NCI-H2227 treated with DMSO at 0.1 percent for 48 hours (cell line): ENCODE measurements at places on chromosomes 16 and 17.

DNA sequence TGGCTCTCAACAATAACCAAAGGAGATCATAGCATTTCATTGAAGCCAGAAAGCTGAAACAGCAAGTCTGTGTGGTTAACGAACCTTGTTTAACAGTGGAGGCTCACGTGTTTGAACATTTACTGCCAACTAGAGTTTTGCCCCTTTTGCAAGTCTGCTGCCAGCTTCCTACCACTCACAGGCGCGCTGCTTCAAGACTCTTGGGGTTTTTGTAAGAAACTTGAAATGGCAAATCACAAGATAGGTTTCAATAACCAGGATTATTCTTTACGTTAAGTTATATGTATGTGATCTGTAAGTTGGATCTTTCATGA is 1.2 kb downstream of the SNTB2 start:
- DNase-seq: no peak

- DNase-seq: no peak
Measured at GRCh38 chr16:16028311-16028999, 79.0 kb downstream of the ABCC1 start.

- DNase-seq: no peak
Measured at GRCh38 chr16:70746040-70746707, 54.8 kb downstream of the VAC14 start.

- no peak for DNase-seq
Measured at GRCh38 chr17:73013301-73013700, 79.2 kb downstream of the SLC39A11 start.

DNA sequence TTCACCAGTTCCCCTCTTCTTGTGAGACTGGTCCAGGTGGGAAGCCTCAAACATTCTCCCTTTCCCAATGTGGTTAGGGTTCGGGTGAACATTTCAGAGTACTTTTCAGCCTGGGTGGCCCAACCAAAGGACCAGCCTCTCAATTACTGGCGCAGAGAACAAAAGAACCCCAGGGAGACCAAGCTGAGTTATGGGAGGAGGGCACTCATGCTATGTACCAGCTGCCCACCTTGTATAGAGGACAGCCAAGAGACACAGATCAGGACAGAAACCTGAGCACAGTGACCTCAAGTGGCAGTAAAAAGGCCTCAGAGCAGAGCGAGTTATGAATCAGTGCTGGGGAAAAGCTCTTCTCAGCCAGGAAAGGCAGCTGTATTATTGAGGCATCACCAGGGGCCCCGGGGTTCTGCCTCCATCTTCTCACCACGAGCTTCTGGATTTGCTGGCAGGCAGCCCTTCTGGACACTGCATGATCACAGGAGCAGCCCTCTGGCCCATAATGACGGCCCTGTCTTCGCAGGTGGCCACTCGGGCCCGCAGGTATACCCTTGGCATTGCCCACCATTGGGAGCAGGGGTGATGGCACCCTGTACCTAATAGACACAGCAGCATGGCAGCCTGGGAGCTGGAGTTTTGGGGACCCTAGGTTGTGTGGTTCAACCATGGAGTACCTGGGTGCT is 3.8 kb downstream of the G6PC3 start:
- no peak for DNase-seq

GRCh38 chr17:14202388-14203166 is 34.1 kb downstream of the CDRT15 start:
- no peak for DNase-seq

- no peak for DNase-seq
Measured at GRCh38 chr16:87426423-87427215, 34.5 kb downstream of the MAP1LC3B start.

- DNase-seq: no peak
Measured at GRCh38 chr16:29825145-29826044, 5.1 kb downstream of the MVP start.

- no peak for DNase-seq
Measured at GRCh38 chr17:7262935-7263800, 890 bp upstream of the CLDN7 start.

DNA sequence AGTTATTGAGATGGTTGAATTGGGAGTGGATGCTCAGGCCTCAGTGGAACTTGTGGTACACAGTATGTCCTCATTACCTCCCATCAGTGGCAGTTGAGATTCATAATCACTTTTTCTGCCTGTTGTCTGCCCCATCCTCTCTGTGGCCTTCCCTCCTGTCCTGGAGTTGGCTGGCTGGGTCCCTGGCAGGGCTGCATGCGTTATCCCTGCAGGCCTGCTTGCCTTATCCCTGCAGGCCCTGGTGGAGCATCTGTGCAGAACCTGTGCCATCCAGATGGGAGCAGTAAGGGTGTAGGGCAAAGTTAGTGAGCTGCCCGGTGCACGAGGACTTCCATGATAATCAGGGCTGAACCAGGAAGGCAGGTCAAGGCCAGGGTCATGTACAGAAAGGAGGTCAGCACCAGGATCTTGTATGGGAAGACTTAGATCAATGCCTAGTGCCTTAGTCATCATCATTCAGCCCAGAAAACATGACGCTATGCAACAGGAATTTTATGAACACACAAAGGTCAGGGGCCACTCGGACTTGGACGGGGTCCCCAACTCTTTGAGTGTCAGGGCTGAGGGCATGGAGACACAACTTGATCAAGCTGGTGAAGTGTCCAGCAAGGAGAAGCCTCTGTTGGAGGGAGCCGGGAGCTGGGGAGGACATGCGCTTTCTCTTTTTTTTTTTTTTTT is 47.2 kb downstream of the ABCC1 start:
- DNase-seq: no peak

GRCh38 chr17:51850201-51850600 is 308.3 kb downstream of the CA10 start:
- DNase-seq: no peak

- DNase-seq: no peak
Measured at GRCh38 chr17:56902348-56902747, 11.5 kb downstream of the TRIM25 start.

DNA sequence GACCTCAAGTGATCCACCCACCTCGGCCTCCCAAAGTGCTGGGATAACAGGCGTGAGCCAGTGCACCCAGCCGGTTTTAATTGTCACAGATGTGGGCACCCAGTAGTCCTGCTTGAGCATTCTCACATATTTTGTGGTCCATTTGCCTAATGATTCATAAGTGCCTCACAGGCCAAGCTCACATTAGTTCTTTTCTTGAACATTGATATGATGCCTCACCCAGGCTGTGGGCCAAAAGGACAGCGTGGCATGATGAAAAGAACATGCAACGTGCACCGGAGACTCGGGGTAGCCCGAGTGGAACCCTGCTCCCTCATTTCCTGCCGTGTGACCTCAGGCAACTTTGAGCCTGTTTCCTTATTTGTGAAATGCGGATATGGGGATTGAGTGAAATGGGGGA is 181.9 kb downstream of the SNX29 start:
- DNase-seq: no peak

DNA sequence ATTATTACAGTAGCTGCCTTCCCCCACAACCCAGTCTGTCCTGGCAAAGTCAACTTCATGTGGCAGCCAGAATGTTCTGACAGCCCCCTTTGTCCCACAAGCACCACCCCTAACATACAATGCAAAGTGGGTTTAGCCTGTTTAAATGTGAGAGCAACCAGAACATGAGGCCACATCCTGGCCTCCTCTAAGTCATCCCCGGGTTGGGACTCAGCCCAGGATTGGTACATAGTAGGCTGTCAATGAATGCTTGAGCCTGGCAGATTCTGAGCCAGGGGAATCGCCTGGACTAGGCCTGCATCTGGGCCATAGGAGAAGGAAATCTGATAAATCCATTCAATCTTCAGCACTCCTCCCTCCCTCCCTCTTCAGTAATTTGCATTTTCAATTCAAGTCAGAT is 4.3 kb upstream of the ITGA3 start:
- no peak for DNase-seq

DNA sequence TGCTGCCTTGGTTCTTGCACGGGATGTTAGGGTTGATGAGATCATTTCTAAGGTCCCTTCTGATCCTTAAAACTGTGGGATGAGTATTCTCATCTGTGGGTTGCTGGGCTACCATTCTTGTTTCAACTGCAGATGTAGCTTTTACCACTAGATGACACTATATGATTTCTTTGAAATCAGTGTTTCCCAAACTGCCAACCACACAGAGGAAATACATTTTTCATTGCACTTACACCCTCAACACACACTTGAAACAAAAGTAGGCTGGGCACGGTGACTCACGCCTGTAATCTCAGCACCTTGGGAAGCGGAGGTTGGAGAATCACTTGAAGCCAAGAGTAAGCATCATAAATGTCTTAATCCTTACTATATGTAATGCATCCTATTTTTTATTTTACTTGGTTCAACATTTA is 15.3 kb downstream of the LCMT1 start:
- peak; percentile 49 for DNase-seq

DNA sequence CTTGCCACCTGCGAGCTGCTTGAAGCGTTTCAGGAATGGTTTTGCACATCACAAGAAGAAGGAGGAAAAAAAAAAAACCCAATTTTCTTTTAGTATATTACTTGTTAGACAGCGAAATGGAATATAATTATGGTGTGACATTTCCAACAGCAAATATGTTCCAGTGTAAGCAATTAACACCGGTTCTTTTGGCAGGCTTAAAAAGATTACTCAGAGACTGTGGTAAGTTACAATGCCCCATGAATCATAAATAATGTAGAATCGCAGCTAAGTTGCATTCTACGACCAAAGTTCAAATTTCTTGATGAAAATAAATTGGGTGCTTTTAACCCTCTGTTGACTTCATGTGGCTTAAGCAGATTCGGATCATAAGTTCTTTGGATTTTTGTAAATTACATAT is 245.2 kb downstream of the XYLT1 start:
- no peak for DNase-seq

DNA sequence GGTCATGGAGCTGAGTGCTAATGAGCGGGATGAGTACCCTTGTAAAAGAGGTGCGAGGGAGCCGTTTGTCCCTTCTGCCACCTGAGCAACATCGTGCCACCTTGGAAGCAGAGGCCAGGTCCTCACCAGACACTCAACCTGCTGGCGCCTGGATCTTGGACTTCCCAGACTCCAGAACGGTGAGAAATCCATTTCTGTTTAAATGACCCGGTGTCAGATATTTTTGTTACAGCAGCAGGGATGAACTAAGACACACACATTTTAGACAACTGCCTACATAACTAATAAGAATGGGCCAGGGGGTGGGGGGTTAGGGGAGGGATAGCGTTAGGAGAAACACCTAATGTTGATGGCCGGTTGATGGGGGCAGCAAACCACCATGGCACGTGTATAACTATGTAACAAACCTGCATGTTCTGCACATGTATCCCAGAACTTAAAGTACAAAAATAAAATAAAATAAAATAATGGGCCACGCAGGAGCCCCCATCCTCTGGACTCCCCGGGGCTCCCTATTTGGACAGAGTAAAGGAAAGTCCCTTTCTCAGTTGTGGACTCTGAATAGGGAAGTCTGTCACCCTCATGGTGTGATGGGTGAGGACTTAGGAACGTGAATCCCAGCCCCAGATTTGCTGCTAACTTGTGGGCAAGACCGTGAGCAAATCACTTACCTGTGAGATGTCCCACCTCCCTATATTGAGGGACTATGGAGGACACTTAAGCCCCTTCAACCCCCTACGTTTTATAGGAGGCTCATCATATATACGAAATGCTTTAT is 60.6 kb upstream of the DNAH17 start:
- no peak for DNase-seq

- no peak for DNase-seq
Measured at GRCh38 chr17:32479074-32479617, 7.6 kb upstream of the CDK5R1 start.

DNA sequence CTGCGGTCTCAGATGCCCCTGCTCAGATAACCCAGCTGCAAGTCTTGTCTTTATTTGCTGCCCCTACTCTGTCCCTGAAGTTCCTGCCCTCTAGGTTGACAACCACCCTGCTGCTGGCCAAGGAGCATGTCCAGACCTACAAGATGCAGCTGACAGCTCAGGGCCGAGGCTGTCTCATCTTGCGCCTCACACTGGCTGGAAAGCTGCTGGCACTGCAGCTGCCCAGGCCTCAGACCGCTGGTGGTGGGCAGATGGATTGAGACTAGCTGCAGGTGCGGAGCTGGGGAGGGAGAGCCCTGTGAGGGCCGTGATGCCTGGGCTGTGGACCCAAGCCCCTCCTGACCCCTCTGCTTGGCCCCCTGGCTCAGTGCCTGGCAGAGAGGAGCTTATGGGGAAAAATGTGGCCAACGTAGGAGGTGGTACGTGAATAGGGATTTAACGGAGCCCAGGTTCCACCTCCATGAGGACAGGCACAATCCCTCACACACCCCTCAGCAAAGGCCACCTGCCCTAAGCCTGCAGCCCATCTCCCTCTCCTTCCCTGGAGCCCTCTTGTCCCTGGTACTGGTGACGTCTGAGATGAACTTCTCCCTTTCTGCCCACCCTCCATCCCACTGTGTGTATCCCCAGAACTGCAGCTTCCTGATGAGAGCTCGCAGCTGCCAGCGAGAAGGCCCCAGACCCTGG is 8.3 kb upstream of the GALK1 start:
- DNase-seq: no peak

- no peak for DNase-seq
Measured at GRCh38 chr16:13920510-13920818, 510 bp downstream of the ERCC4 start.

DNA sequence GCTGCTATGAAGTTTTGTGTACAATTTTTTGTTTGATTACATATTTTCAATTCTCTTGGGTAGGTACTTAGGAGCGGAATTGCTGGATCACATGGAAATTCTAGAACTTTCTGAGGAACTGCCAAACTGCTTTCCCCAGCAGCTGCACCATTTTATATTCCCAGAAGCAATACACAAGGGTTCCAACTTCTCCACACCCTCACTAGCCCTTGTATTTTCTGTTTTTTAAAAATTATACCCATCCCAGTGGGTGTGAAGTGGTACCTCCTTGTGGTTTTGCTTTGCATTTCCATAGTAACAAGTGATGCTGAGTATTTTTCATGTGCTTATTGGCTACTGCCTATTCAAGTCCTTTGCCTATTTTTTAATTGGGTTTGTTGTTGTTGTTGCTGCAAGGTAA is 20.9 kb downstream of the NACA2 start:
- DNase-seq: no peak

GRCh38 chr16:28218109-28218508 is 6.3 kb upstream of the XPO6 start:
- no peak for DNase-seq

DNA sequence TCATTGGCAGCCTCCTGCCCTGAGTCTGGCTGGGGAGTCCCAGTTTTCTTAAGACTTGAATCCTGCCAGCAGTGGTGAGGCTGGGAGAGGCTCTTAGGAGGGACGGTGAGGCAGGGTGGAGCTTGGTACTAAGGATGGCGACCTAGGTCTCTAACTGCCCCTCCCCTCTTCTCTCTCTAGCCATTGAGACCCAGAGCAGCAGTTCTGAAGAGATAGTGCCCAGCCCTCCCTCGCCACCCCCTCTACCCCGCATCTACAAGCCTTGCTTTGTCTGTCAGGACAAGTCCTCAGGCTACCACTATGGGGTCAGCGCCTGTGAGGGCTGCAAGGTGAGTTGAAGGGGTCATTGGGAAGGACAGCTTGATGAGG is 16.4 kb downstream of the GJD3 start:
- DNase-seq: no peak

GRCh38 chr17:21199311-21199710 is 14.7 kb downstream of the TMEM11 start:
- no peak for DNase-seq
